Astrocyte (in vitro differentiated cells and primary cell): ENCODE measurements at places on chromosomes 6 and 20. TPM values are rescaled to one million over a fixed set of nuclear protein-coding genes. Genes with fewer than 3 reads are reported as not detected.
A peak's percentile ranks its signal among the peaks of the same experiment; 100 is the strongest.

- DNase-seq = no peak
These were observed 239.0 kb upstream of the KCNQ5 start for GRCh38 chr6:72382602-72383529.

- no peak for DNase-seq
These were observed 27.9 kb downstream of the ADRM1 start for GRCh38 chr20:62330576-62331317.

GRCh38 chr6:140101367-140101766 lies 726.9 kb upstream of the CITED2 start:
- DNase-seq = peak; percentile 31

DNA sequence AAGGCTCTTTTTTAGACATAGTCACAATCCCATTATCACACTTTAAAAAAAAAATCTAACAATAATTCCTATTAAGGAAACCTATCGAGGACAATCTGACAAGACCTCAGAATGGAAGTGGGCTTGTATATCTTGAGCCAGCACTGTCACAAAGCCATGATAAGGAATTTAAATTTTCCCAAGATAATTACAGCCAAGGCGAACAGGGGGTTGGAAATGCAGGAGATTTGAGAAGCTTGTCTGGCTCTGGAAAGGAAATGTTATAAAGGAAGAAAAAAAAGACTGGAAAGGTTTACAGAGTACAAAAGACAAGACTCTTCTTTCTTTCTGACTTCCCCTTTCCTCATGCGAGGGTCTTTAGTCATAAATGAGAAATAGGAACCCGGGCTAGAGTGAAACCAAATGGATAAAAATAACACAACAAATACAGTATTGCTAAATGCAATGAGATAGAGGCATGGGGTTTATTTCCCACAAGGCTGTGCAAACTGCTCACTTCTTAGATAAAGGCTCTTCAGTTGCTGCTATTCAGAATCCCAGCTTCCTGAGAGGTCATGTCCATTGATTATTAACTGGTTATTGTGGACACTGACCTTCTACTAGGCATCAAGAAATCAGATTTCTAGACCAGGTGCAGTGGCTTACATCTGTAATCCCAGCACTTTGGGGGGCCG lies 13.4 kb upstream of the GHRH start:
- DNase-seq = no peak

- no peak for DNase-seq
These were observed 40.8 kb upstream of the MDFI start for GRCh38 chr6:41597246-41598000.

ADAM33 gene
- total RNA-seq = 2.3 and 3.0 TPM in 2 replicates

CALHM5 gene
- 1.8 and 1.9 TPM in 2 replicates for total RNA-seq

NKX2-4 gene
- total RNA-seq = not detected in 2 replicates
